ENCODE measurements at places on chromosomes 7 and 10. TPM values are rescaled to one million over a fixed set of nuclear protein-coding genes. Genes with fewer than 3 reads are reported as not detected.

GOLGA7B gene
- 10.4 TPM for total RNA-seq

DNA sequence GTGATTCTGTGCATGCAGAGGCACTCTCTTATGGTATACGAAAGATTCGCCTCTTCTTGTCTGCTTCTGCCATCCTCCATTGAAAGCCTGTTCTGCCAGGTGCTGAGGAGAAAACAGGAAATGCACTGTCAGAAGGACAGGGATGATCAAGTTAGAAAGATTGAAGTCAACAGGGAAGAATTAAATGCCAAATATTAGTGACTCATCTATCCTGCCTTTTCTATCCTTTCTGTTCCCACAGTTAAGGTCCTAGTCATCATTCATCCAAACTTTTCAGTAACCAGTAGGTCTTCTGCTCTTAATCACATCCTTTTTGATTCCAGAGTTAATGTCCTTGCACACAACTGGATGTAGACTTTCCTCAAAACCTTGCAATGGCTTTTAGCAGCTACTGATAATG lies 4.8 kb upstream of the ZNF783 start:
- no peak for DNase-seq

DNA sequence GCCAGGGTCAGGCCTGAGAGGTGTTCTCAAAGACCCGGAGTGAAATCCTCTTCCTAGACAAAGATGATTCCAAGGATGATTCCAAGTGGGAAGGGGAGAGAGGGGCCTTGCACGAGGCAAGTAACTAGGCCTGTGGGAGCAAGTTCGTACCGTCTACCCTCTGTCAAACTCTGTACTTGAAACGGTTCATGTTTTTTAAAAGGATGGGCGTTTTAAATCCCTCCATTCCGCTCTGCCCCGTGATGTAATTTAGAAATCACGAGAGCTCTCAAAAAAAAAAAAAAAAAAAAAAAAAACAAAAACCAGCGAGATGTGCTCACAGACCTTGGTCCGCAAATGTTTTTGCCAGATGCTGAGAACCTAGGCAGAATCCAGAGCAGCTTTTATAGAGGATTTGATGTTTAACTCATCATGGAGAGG lies 114.7 kb upstream of the CARD11 start:
- DNase-seq = no peak

LRIT1 gene
- not detected for total RNA-seq

GRCh38 chr7:102288285-102288930 lies 1.7 kb downstream of the SH2B2 start:
- peak; percentile 33 for DNase-seq

SPDYE9 gene
- total RNA-seq = not detected

- no peak for DNase-seq
Observed at GRCh38 chr7:154336295-154336694, 284.1 kb downstream of the DPP6 start.

DNA sequence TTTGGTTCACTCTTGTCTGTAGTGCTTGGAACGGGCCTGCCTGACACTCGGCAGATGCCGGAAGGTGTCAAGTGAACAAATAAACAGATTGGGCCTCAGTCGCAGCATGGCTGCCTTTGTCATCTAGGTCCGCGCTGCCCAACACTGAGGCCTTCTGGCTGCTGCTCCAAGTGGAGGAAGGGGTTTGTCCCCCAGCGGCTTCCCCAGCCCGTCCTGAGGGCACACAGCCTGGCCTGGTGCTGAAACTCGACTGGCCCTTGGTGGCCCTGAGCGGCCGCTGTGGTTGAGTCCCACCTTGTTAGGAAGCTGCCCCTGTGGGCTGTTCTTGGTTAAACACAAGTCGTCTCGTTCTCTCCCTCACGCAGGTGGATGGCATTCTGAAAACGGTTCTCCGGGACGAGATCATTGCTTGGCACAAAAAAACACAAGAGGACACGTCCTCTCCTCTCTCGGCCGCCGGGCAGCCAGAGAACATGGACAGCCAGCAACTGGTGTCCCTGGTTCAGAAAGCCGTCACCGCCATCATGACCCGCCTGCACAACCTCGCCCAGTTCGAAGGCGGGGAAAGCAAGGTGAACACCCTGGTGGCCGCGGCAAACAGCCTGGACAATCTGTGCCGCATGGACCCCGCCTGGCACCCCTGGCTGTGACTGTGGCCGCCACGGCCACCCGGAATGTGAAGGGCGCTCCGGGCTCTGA lies 132.1 kb downstream of the SMURF1 start:
- no peak for DNase-seq

- DNase-seq = no peak
Observed at GRCh38 chr7:3955751-3956696, 655.0 kb downstream of the SDK1 start.

ANK3 gene
- total RNA-seq = 5.3 TPM

DNA sequence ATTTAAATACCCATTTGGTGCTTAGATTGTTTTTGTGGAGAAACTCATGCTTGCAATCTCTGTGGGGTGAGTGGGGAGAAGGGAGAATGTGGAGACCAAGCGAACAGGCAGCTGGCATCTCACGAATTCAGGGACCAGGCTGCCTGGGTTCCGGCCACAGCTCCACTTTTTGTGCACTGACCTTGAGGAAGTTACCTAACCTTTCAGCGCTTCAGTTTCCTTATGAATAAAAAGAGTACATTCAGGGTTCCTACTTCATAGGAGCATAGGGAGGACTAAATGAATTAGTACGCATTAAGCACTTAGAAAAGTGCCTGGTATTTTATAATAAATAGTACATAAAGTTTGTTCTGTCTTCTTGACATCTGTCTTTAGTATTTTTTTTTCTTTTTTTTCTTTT lies 72.5 kb downstream of the PRTFDC1 start:
- DNase-seq = no peak

SLC18A3 gene
- not detected for total RNA-seq

DNA sequence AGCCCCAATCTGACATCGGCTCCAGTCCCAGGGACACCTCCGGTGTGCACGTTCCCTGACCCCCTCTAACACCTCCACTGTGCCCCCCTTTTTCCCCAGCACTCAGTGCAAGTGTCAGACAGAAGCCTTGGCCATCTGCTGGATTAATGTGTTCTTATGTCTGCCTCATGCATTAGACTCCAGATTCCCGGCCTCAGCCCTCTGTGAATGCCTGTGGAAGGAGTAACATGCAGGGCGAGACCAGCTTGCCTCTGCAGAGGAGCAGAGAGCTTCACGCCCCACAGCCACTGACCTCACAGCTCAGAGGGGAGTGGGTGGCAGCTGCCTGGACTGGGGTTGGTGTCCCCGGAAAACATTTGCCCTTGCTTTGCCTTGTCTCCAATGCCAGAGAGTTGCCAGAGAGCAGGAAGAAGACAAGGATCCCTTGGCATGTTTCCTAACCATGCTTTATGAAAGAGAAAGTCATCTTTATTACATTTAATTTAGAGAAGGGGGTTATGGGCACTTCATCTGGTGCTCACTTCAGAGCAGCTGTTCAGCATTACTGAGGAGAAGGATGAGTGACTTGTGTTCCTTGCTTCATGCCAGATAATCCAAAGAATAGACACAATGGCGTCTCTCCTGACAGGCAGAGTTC lies 91.6 kb upstream of the CXCL12 start:
- DNase-seq = no peak

ZEB1 gene
- total RNA-seq = 38.3 TPM

- DNase-seq = no peak
Observed at GRCh38 chr10:119642556-119643111, 8.5 kb upstream of the BAG3 start.

GRCh38 chr10:11177926-11178471 lies 160.3 kb downstream of the CELF2 start:
- DNase-seq = peak; percentile 59

DNA sequence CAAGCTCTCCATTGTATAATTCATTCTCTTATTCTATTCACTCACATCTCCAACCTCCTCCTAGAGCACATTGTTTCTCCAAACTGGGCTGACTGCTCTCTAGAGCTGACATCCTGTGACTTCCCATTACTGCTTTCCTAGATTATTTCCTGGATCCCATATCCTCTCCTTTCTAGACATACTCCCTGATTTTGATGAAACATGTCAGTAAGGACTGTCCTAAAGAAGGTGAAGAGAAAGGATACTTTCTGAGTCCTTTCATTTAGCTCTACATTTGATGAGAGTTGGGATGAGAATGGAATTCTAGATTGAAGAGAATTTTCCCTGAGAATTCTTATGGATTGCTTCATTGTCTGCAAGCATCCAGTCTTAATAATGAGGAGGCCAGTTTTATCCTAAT lies 78.8 kb downstream of the CNNM2 start:
- no peak for DNase-seq

Data from activated CD8-positive, alpha-beta T cell treated with anti-CD3 and anti-CD28 coated beads, Interleukin-2, amount 10 ng/mL, durations not matched to agents 7 days and 5 days (primary cell).